Nephron progenitor cell (in vitro differentiated cells): ENCODE measurements at places on chromosomes 3 and 15.

DNA sequence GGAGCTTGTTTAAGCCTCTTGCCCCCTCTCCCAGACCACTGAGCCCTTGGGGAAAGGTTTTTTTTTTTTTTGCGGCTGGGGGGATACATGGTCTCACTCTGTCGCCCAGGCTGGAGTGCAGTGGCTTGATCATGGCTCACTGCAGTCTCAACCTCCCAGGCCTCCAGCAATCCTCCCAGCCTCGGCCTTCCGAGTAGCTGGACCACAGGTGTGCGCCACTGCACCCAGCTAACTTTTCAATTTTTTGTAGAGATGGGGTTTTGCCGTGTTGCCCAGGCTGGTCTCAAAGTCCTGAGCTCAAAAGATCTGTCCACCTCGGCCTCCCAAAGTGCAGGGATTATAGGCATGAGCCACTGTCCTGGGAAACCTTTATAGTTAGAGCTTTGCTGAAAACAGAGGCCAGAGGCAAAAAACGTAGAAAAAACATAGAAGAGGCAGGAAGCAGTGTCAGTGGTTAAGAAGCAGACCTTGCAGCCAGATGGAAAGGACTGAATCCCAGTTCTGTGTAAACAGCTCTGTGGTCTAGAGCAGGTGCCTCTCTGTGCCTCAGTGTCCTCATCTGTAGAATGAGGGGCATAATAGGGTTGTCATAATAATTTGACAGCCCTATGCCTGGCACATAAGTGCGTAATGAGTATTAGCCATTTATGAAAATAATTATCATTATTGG lies 33.1 kb downstream of the CMTM7 start:
- DNase-seq, result no peak

DNA sequence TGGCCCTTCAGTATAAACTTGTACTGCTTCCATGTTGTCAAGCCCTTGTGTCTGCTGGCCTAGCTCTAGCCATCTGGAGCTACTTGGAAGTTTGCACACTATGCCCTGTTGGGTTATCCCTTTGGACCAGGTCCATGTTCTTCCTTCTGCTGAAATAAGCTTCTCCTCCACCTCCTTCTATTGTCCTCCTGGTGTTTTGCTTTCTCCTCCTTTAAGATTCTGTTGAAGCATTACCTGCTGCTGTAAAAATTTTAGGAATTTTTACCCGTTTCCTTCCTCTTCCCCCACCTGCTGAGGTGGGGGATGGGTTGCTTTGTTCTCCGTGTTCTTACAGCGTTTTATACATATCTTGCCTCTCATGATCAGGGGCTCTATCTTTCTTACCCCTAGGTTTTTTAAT lies 51.7 kb downstream of the SH3GL3 start:
- DNase-seq, result no peak

DNA sequence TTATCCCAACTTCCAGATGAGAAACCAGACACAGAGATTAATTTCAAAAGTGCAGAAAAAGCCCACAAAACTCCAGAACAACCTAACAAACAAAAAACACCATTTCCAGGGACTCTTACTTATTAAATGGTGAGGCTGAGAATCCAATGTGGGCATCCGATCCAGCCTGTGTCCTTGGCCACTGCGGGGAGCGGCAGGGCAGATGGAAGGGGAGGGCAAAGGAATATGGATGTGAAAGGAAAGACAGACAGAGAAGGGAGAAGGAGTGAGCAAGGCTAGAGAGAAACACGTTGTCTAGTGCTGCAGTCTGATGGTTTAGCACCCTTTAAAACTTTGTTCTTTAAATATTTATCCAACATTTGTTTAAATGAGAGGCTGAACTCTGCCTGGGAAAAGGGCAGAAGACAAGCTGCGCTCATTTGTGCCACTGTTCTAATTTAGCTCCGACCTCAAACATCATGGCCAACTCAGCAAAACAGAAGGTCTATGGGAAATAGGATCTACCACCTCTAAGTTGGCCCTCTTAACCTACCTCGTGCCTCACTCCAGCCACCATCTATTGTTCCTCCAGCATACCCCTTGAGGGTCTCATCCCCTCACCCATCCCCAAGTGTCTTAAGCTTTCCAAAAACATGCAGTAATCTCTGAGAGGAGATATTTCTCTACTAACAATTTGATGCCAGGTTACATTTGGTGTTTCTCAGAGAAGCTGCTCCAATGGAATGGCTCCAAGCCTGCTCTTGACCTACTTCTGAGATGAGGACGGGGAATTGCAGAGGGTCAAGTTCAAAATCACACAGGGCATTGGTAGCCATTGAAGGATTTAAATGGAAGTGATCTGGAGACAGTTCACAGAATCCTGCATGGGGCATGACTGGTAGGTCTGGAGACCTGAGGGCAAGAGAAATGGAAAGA lies 77.4 kb downstream of the CD47 start:
- DNase-seq, result no peak

DNA sequence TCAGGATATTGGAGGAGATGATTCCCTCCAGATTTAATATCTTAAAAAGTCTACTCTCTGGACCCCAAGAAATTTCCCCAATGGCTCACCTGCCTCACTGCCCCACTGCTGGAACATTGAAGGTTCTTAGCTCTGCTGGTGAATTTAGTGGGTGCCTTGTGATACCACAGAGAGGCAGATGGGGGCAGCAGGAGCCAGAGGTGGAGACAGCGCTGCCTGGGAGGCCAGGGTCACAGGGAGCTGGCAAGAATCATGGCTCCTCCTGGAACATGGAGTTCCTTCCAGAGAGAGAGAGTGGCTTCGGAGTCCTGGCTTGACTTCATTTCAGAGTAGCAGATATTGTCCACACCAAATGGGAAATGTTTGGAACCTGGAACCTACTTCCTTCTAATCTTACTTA lies 263.5 kb upstream of the CFAP20DC start:
- peak; percentile 54 for DNase-seq

DNA sequence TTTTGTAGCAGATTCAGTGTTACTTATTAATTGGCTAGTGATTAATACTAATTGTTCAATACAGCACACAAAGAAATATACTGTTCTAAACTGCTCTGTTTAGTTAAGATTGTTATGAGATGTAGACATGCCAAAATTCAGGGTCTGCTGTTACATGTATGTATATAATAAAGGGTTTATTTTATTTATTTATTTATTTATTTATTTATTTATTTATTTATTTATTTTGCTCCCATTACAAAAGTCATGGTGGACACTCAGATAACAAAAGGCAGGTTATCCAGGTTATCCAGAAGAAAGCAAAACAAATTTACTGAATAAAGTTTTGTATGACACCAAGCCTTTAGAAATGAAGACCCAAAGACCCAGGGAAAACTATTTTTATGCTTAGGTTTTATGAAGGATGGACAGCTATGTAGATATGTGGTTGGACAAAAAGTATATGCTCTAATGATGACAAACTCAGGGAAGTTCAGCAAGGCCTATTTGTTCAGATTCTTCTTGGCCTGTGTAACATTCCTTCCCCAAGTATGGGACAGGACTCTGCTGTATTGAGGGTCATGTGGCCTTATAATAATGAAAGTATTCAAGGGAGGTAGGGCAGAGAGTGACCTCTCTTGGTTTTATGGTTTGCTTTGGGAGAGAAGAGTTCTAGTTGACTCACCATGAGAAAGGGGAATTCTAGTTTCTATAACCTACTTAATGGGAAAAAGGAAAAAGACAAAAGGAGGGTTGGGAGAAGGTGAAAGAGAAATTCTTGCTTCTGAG lies 1056.8 kb downstream of the ROBO2 start:
- no peak for DNase-seq

DNA sequence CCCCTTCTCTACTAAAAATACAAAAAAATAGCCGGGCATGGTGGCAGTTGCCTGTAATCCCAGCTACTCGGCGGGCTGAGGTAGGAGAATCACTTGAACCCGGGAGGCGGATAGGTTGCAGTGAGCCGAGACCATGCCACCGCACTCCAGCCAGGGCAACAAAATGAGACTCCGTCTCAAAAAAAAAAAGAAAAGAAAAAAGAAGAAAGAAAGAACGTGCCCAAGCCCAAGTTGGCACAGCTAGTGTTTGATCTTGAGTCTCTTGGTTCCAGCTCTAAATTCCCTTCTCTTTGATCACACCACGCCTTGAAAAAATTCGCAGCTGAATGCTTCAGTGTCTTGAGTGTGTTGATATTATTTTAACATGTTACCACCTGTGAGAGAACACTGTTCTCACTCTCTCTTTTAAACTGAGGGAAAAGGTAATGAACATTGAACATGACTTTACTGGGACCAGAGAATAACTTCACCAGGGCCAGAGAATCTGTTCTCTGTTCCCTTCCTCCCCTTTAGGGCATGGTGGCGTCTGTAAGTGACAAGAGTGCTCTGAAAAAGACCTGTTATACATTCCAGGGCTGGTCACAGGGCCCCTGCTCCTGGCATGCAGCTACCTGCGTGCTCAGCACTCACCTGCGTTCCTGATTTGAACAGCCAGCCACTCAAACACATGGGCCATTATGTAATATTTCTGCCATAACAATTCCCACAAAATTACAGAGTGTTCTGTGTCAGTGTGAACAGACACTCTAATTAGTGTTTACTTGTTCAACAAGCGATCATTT lies 19.0 kb downstream of the SLCO3A1 start:
- DNase-seq, result no peak

DNA sequence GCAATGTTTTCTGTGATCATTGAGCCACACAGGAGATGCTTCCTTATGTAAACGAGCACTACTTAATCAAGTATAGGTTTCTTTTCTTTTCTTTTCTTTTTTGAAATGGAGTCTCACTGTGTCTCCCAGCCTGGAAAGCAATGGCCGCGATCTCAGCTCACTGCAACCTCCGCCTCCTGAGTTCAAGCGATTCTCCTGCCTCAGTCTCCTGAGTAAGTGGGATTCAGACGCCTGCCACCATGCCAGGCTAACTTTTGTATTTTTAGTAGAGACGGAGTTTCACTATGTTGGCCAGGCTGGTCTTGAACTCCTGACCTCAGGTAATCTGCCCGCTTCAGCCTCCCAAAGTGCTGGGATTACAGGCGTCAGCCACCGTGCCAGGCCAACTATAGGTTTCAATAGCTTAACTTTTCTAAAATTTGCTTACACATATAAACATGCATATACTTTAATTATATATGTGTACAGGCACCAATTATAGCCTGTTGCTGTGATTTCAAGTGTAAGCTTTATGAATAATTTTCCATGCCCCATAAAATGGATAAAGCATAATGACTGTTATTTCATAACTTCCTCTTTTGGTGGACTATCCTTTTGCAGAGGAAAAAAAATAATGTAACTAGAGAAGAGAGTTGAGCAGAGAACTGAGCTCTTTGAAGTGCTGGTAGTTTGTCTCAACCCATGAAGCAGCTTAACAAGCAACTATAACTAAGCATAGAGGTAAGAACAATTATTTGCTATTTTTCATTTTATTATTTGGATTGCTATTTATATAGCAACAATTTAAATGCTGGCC lies 24.8 kb upstream of the MBNL1 start:
- DNase-seq, result no peak

- no peak for DNase-seq
These were observed 5.6 kb downstream of the TMEM40 start for GRCh38 chr3:12753275-12754028.

DNA sequence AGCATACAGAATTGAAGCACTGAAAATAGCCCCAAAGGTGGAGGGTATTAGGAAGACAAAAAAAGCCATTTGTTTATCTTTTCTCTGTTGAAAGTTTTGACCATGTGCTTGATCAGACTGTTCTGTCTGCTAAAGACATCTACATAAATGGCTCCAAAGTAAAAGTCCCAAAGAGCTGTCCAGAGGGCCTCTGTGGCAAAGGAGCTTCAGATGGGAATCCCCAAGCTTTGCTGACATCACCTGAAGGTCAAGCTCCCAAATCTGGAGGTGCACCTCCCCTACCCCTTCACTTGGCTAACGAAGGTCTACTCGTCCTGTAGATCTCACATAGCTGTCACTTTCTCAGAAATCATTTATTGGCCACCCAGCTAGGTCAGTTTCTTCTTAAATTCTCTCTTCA lies 194.6 kb upstream of the SLC2A2 start:
- no peak for DNase-seq

GRCh38 chr3:18225709-18226108 lies 199.4 kb downstream of the SATB1 start:
- no peak for DNase-seq

GRCh38 chr15:44489464-44489863 lies 47.5 kb upstream of the EIF3J start:
- no peak for DNase-seq

DNA sequence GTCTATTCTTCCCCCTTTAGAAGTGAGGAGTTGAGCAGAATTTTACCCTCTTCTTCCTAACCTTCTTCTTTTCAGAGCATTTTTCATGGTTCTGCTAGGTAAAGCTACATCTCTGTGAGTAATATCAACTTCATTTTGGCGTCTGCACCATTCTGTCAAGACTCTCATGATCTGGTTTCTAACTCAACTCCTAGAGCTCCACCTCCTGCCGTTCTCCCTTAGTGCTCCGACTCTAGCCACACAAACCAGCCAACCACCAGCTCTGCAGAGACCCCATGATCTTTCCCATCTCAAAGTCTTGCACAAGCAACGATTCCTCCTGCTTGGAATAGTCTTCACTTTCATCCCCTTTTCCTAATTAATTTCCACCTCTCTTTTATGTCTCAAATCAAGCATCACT lies 193.9 kb upstream of the TMC3 start:
- no peak for DNase-seq
